HT-29 (cell line): ENCODE measurements at places on chromosomes 11 and 22. TPM values are rescaled to one million over a fixed set of nuclear protein-coding genes. Genes with fewer than 3 reads are reported as not detected.

DNA sequence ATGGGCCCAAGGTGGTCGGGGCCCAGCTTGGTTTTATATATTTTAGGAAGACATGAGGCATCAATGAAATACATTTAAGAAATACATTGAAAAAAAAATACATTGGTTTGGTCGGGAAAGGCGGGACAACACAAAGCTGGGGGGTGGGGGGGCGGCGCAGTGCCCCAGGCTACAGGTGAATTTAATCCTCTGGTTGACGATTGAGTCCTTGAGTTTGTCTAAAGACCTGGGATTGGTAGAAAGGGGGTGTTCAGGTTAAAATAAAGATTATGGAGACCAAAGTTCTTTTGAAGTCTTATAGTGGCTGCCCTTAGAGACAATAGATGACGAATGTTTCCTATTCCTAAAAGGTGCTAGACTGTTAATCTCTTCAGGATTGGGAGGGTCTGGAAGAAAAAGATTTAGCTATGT, 3.1 kb downstream of the IFITM1 start:
- no peak for DNase-seq

The OR51B5 gene
- not detected in 2 replicates for total RNA-seq

DNA sequence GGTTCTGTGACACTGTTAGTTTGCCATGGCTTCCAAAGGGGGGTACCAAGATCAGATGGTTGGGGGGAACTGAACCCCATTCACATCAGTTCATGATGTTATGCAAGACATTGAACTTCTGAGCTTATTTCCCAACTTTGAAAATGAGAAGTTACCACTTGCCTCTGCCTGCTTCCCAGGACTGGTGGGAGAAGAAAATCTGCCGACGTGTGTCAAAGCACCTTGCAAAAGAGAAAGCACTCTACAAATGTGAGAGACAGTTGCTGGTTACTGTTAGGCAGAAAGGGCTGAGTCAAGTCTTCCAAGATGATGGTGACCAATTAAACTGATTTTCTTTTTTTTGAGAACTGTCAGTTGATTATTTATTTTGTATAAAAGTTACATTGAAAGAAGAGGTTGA, 45.6 kb downstream of the SMCO4 start:
- no peak for DNase-seq

DNA sequence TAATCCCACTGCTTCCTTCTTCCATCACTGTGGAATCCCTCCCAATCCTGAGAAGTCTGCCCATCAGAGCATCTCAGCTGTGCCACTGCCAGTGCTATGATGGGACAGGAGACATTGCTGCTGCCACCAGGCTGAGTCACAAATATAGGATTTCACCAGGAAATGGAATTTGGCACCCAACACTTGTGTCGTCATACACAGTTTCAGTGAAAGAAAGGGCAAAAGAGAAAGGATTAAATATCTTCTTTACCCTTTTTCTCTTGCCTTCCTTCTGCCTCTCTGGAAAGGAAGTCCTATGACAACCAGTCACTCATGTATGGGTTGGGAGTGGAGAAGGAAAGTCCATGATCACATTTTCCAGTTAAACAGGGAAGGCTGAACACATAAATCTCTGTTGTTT, 133.4 kb downstream of the SPON1 start:
- no peak for DNase-seq

DNA sequence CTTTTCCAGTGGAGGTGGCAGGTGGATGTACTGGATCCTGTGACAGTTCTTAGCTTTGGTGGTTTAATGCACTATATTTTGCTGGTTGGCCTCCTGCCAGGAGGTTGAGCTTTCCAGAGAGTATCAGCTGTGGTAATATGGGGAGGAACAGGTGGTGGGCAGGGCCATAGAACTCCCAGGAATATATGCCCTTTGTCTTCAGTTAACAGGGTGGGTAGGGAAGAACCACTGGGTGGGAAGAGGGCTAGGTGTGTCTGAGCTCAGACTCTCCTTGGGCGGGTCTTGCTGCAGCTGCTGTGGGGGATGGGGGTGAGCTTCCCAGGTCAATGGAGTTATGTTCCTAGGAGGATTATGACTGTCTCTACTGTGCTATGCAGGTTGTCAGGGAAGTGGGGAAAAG, 203.8 kb downstream of the DLG2 start:
- peak; percentile 79 for DNase-seq

- DNase-seq = no peak
Observed at GRCh38 chr11:111476956-111477355, 35.2 kb downstream of the BTG4 start.

DNA sequence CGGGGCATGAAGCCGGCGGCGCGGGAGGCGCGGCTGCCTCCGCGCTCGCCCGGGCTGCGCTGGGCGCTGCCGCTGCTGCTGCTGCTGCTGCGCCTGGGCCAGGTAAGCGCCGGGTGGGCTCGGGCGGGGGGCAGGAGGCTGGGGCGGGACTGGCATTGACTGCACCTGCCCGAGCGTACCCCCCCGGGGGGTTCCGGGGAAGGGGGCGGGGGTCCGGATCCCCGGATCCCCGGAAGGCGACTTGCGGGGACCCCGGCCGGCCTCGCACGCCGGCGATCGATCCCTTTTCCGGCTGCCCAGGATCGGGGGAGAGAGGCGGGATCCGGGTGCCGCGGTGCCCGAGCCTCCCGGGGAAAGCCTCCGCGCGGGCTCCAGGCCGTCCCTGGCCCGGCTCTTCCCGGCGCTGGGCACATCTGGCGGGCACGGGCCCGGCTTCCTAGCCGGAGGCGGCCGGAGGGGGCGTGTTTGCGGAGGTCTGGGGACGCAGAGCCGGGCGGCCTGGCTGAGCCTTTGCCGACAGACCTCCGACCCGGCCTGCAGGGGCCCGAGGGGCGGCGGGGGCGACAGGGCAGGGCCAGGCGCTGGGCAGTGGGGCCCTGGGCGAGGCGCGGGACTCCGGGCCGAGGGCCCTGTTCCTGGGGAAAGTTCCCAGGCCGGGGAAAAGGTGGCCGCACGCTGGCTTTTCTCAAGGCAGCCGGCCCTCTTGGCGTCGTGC, 705 bp downstream of the PTPRJ start:
- peak; percentile 63 for DNase-seq

The KRTAP5-9 gene
- not detected in 2 replicates for total RNA-seq
